ENCODE measurements at places on chromosomes 6 and 20. TPM values are rescaled to one million over a fixed set of nuclear protein-coding genes. Genes with fewer than 3 reads are reported as not detected.

Gene VSTM2L
- total RNA-seq: 4.1 TPM

Gene FAM184A
- 3.7 TPM for total RNA-seq

Gene HTR1E
- total RNA-seq: not detected

Gene CST4
- not detected for total RNA-seq

Gene FOXS1
- total RNA-seq: 1.4 TPM

Gene SOX18
- total RNA-seq: 3.7 TPM

Gene AKAP7
- total RNA-seq: 19.9 TPM

Gene C4A
- 5.8 TPM for total RNA-seq

Gene MUC21
- total RNA-seq: not detected

Gene SLC25A27
- total RNA-seq: 20.7 TPM

Gene SLC2A4RG
- total RNA-seq: 21.5 TPM

Gene TUBB
- 296 TPM for total RNA-seq

Gene RFX6
- total RNA-seq: not detected

Gene SH3BGRL2
- 19.5 TPM for total RNA-seq

Gene GDAP1L1
- 0.20 TPM for total RNA-seq

Gene SLC17A1
- not detected for total RNA-seq

Gene VNN1
- 0.89 TPM for total RNA-seq

Gene THBD
- 19.2 TPM for total RNA-seq

Gene HAO1
- total RNA-seq: not detected

Gene RAD21L1
- total RNA-seq: not detected

Gene SLC35F1
- 3.1 TPM for total RNA-seq

Gene SYNGAP1
- 8.8 TPM for total RNA-seq

Gene NHLRC1
- 1.2 TPM for total RNA-seq

Gene CCR6
- 0.30 TPM for total RNA-seq

Gene FAM217B
- 6.2 TPM for total RNA-seq

Gene WFDC2
- 0.39 TPM for total RNA-seq

Gene CALHM6
- 3.4 TPM for total RNA-seq

Gene DDX39B
- total RNA-seq: 267 TPM

Gene UNC5CL
- total RNA-seq: 0.30 TPM

Gene EFHC1
- 22.7 TPM for total RNA-seq

Gene RGL2
- total RNA-seq: 29.2 TPM

Gene SUMO4
- total RNA-seq: 6.5 TPM

Gene TINAG
- 0.20 TPM for total RNA-seq

Gene HEY2
- 2.3 TPM for total RNA-seq

Gene RIPOR2
- 13.6 TPM for total RNA-seq

Gene LAMP5
- 1.9 TPM for total RNA-seq

Gene XRN2
- total RNA-seq: 45.4 TPM
